ENCODE measurements at places on chromosomes 11 and 22. TPM values are rescaled to one million over a fixed set of nuclear protein-coding genes. Genes with fewer than 3 reads are reported as not detected.
A peak's percentile ranks its signal among the peaks of the same experiment; 100 is the strongest.

GRCh38 chr22:47090591-47091245, 328.3 kb downstream of the TBC1D22A start:
- DNase-seq = peak; percentile 24

DNA sequence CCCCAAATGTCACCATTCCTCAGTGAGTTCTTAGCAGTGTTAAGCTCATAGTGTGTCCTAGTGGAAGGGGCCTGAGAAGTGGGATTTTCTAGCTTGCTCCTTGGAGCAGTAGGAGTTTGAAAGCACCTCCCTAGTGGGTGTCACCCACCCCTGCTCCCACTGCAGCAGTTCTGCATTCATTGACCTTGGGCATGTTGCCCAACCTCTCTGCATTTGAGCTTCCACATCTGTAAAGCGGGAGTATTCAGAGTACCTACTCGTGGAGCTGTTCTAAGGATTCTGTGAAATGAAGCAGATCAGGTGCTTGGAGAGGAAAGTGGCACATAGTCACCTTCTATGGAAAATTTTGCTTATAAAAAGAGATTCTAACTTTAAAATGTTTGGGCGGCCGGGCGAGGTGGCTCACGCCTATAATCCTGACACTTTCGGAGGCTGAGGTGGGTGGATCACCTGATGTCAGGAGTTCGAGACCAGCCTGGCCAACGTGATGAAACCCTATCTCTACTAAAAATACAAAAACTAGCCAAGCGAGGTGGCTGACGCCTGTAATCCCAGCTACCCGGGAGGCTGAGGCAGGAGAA, 16.9 kb downstream of the LMO2 start:
- DNase-seq = no peak

DNA sequence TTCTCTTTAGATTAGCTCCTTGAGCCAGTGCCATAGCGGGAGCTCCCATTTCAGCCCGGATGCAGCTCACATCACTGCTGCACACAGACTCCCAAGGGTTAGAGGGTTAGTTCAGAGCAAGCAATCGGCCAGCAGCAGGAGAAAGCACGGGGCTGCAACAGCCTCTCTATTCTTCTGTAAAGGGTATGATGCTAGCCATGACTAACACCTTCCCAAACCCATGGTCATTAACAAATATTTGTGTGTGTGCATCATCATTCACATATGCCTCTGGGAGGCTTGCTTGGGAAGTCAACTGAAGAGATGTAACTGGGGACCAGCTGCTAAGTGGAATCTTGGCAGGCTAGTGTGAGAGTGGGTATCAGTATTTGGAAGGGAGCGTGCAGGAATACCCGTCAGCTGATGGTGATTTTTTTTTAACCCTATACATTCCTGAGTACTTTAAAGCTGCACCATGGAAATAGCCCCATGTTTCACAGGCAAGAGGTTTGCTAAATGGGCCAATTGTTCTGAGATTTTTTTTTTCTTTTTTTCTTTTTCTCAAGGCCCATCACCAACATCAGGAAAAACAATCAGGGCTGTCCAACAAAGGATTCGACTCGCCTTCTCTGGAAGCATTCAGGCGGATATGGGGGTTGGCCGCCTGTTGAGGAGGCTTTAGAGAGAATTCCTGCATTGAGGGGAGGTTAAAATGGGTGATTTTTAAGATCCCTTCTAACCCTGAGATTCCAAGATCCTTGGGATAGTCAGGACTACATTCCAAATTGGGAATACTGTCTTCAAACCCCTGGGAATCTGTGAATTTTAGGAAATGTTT, 33.2 kb upstream of the CCDC89 start:
- no peak for DNase-seq

DNA sequence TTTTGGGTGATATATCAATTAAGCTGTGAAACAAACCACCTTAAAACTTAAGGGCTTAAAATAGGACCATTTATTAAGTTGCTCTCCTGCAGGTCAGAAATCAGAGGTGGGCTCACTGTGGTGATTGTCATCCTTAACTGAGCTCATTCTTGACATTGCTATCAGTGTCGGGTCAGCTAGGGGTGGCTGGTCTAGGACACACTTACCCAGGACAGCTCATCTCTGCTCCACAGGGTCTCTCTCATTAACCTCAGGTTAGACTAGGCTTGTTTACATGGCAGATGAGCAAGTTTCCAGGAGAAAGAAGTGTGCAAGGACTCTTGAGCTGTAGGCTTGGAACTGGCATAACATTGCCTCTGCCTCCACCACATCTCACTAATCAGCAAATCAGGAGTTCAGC, 601.0 kb upstream of the RAG2 start:
- no peak for DNase-seq

DNA sequence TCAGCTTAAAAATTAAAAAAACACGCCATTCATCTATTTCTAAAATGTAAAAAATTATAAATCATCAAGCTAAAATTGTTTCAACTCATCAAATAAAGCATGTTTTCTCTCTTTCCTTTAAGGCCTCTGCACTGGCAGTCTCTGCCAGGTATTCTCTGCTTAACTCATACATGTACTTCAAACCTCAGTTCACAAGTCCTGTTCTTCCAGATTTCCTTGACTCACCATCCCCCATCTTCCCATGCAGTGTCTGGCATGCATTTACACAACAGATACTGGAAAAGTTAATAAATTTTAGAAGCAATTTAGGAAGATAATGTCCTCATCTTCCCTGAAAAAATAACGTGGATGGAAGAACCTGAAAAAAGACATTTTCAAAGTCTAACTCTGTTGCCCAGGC, 32.5 kb downstream of the CSTF3 start:
- DNase-seq = no peak

DNA sequence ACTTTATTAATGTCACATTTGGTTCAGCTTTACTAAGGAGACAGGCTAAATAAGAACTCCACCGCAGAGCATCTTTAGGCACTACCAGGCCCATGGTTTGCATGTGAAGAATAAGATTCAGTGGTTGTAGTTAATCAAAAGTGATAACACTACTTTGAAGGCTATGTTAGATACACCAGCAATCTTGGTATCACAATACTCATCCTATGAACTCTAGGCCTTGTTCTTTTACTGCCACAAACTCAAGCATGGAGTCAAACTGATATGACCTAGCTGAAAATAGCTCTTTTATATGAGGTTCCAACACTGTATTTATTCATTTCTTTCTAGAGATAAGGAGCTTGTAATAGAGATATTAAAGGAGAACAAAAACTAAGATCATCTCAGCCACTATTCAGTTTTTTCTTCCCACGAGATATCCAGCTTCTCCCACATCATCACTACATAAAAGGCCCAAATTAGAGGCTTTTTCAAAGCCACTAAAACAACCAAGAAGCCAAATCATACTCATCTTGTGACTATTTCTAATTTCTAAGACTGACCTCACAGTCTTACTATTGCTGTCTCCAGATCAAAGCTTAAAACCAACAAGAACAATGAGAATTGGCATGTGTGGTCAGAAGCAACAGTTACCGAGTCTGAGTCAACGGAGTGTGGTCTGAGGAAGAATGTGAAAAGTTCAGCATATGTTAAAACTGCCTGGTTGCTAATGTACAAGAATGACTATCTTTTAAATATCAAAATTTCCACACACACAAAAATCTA, 25.1 kb upstream of the GUCY1A2 start:
- DNase-seq = no peak

DNA sequence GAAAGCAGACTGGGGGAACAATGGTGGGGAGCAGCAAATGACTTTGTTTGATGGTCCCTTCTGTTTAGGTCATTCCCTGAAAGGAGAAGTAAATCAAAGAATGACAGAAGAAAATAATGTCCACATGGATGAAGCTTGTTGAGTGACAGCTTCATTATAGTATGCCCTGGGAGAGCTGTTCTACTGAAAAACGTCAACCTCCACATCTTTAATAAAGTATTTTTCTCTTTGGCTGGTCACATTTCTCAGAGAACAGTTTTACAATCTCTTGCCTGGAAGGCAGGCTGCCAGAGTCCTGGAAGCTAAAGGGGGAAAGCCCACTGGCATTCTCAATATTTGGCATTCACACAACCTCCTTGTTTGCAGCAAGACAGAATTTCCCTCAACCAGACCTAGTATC, 287.9 kb downstream of the SWAP70 start:
- DNase-seq = no peak

DNA sequence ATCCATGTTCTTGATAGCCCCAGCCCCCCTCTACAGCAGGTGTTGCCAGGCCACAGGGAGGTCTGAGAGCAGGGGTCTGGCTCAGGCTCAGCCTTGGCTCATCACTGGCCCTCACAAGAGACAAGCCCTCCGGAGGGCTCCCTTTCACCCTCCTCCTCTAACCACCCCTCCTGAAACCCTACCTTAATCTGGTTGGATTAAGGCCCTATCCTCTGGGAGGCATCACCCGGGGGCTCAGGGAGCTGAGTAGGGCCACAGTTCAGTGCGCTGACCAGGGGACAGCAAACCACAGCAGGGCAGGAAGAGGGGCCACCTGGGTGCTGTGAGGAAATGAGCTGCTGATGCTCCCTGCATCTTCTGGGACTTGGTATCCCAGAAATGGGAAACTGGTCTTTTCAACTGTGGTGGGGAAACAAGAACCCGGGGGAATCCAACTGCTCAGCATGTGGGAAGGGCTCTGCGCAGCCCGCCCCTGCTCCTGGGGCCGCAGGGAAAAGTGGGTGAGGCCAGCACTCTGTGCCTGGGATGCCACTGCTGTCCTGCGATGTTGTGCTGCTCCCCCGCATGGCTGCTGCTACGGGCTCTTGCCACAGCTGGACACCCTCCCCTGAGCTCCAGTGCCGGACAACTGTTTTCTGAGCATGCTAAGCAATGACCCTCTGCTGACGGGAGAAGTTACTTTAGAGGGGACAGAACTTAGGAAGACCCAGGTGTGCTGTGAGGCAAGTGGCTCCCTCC, 17.5 kb downstream of the ADORA2A start:
- no peak for DNase-seq

DNA sequence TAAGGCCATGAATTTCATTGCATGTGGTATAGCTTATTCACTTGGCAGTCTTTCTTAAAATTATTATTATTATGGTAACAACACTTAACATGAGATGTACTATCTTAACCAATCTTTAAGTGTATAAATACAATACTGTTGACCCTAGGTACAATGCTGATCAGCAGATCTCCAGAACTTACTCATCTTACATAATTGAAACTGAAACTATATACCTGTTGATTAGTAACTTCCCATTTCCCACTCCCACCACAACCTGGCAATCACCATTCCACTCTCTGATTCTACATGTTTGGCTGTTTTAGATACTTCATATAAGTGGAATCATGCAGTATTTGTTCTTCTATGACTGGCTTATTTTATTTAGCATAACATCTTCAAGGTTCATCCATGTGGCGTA, 150.2 kb upstream of the POU2AF2 start:
- no peak for DNase-seq

GRCh38 chr11:57357856-57358255, 19.7 kb downstream of the P2RX3 start:
- DNase-seq = no peak

- no peak for DNase-seq
These were observed 133.7 kb downstream of the CTTN start for GRCh38 chr11:70532066-70532440.

GRCh38 chr22:43643387-43643786, 168.7 kb downstream of the EFCAB6 start:
- DNase-seq = no peak

GRCh38 chr11:16126362-16126761, 230.0 kb downstream of the SOX6 start:
- DNase-seq = no peak

DNA sequence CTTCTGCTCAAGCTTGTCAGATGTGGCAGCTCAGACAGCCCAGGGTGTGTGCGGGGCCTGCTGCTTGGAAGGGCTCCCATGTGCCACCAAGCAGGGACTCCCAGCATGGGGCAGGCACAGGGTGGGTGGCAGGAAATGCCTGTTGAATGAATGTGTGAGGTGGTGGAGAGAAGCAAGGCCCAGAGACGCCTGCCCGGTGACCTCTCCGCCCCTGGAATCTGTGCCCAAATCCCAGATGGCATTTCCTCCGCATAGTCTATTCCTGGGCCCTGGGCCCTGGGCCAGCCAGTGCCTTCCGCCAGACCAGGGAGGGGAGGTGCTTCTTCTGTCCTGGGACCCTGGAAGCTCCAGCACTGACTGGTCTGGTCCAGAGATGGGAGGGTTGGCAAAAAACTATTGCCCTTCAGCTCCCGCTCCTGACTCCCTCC, 3.7 kb downstream of the CST6 start:
- no peak for DNase-seq

- no peak for DNase-seq
These were observed 15.3 kb upstream of the IL17REL start for GRCh38 chr22:50027639-50028537.

- no peak for DNase-seq
These were observed 51.0 kb upstream of the BARX2 start for GRCh38 chr11:129324533-129325175.

DNA sequence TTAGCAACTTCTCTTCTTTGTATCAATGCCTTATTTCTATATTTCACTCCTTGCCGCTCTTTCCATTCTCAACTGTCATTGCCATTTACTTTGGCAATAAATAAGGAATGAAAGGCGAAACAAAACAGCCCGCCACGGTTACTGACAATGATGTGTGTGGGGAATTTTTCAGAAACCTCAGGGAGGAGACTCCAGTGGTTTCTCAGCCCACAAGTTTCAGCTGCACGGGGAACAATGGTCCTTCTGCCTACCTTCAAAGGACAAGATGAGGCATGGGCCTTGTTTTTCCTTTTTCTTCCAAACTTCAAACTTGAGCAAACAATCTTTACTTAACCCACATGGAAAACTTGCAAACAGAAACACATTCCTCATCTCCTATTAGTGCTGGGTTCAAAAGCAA, 409.4 kb downstream of the METTL15 start:
- DNase-seq = no peak

DNA sequence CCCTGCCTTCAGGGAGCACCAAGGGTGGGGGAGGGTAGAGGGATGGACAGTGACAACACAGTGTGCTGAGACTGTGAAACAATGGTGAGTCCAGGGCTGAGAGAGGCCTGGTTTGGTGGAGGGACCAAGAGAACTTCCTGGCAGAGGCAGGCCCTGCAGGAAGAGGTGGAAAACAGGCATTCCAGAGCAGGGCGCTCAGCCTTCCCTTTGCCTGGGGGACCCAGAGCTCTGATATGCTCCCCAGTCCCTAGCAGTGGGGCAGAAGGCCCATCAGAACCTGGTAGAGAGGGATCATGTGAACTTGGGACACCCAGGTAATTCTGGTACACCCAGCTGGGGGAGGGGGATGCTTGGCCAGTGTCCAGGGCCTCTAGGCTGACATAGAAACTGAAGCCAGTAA, 17.2 kb upstream of the UVRAG start:
- DNase-seq = no peak

GRCh38 chr22:45670981-45671782, 452 bp upstream of the ATXN10 start:
- DNase-seq = no peak

- DNase-seq = no peak
These were observed 1.8 kb downstream of the CELF1 start for GRCh38 chr11:47551086-47551485.

- no peak for DNase-seq
These were observed 19.6 kb upstream of the PDGFD start for GRCh38 chr11:104183593-104183992.

GRCh38 chr11:25990406-25990805, 341.5 kb upstream of the ANO3 start:
- no peak for DNase-seq

NAALAD2 gene
- not detected for polyA plus RNA-seq

CARD16 gene
- 386 TPM for polyA plus RNA-seq

LINC01488 gene
- not detected for polyA plus RNA-seq

SLC5A4 gene
- polyA plus RNA-seq = not detected

TNNI2 gene
- 0.54 TPM for polyA plus RNA-seq

RIMBP3C gene
- polyA plus RNA-seq = 0.53 TPM

SCGB1D2 gene
- not detected for polyA plus RNA-seq

KCNQ1 gene
- polyA plus RNA-seq = 0.13 TPM

SMC1B gene
- not detected for polyA plus RNA-seq

PATL1 gene
- 2.2 TPM for polyA plus RNA-seq

C11orf87 gene
- polyA plus RNA-seq = not detected

DEFB131B gene
- polyA plus RNA-seq = not detected

Measured in immature natural killer cell (primary cell).